ENCODE measurements at places on chromosomes 3 and 15.

DNA sequence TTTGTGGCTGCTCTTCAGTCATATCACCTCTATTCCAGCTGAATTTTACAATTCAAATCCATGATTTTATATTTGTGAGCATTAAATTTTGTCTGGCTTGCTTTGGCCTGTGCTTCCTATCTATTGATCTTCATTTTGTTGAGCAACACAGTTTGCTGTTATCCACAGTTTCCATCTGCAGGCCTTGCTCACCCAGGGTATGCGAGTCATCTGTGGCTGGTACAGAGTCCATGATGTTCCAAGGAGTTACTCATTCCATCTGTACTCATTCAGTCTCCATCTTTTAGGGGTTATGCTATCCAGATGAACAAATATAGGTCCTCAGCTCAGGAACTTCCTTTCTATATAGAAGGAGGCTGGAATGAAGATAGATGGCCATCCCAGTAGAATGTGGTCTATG lies 70.1 kb upstream of the CCK start:
- DNase-seq = no peak

DNA sequence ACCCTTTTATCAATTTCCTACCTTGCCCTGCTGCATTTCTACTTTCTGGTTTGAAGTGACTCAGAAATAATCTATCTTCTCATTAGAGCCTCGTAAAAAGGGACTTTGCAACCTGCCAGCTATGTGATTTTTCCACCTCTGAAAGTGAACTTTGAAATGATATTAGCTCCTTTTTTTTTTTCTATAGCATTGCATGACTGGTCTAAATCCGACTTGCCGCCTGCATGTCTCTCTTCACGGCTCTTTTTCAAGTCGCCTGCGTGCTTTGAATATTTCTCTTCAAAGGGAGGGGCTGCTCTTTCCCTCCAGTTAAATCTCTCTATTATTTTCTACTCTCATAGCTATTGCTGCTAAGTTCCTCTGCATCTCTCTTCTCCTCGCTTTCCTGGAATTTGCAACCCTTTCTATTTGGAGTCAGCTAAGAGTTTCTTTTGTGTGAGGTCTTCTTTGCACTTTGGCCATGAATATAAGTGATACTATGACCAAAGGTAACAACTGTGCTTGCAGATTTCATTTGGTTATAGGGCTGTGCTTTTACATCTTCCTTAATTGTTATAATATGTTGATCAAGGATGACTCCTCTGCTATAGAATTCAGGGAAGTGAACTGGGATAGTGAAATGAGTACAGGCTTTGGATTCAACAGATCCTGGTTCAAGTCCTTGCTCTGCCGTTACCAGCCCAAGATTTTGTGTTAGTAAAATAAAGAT lies 541.1 kb downstream of the AGBL1 start:
- no peak for DNase-seq

DNA sequence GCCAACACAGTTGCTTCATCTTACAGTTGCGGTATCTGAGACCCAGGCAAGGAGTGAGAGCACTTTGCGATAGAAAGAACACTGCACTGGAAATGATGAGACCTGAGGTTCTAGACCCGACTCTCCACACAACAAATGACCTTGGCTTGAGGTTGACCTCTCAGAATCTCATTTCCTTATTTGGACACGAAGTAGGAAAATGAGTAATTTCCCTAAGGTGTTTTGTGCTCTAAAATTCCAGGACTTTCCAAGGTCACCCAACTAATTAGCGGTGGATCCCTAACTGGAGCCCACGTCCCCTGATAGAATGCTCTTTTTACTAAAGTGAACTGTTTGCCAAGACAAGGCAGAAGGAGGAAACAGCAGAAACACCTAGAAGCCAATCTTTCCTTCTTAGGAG lies 26.7 kb upstream of the FBN1 start:
- no peak for DNase-seq

DNA sequence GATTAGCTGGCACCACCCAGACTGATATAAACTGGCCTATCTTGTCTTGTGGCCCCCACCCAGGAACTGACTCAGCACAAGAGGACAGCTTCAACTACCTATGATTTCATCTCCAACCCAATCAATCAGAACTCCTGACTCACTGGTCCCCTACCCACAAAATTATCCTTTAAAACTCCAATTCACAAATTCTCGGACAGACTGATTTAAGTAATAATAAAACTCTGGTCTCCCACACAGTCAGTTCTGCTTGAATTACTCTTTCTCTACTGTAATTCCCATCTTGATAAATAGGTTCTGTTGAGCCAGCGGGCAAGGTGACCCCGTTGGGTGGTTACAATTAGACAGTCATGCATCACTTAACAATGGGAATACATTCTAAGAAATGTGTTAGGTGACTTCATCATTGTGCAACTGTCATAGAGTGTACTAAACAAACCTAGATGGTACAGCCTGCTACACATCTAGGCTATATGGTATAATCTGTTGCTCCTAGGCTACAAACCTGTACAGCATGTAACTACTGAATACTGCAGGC lies 48.1 kb upstream of the MAP4 start:
- DNase-seq = no peak

DNA sequence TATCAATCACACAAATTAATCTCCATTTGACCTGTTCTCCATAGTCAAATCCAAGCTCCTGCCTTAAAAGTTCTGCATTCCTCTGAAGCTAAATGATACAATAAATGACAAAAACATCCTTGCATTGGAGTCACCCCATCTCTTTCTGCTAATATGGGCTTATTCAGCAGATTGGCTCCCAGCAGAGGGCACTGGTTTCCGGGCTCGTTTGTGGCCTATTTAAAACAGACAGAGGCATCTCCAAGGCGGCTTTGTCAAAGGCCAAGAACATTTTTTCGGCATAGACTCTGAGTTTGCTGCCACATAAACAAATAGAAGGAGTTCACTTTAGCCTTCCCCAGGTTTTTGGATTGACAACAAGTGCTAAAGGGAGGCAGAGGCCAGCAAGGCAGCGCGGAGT lies 204.4 kb upstream of the RASGRP1 start:
- no peak for DNase-seq

- DNase-seq = no peak
Measured at GRCh38 chr3:166607933-166608521, 770.8 kb upstream of the BCHE start.

DNA sequence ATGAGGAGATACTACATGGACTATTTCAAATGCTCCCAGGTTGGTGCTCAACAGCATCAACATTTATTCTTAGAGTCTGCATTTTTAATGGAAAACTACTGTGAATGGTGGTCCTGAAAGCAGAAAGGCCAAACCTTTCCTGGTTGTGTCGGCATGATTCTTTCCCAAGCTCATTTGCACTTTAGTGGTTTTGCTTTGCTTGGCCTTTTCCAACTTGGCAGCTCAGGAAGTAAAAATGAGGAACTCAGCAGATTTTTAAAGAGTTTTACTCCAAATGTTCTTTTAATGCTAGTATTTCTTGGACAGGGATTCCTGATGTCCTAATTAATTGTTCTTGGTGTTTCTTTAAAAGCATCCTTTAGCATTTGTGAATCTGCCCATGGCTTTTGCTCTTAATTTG lies 197.4 kb downstream of the SLC9A9 start:
- DNase-seq = no peak

DNA sequence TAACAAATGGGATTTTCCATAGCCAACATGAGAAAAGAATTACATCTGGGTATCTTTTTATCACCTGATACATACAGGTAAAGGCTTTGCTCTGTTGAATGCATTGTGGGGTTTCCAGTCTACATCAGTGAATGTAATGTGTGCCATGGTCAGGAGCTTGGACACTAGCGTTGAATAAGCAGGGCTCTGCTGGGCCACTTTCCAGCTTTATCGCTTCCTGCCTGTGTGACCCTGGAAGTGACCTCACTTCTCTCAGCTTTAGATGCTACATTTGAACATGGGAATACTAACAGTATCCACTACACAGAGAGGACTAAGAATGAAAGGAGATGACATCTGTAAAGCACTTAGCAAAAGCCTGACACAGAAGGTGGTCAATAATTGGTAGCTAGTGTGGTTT lies 40.1 kb downstream of the TTC23 start:
- DNase-seq = no peak

DNA sequence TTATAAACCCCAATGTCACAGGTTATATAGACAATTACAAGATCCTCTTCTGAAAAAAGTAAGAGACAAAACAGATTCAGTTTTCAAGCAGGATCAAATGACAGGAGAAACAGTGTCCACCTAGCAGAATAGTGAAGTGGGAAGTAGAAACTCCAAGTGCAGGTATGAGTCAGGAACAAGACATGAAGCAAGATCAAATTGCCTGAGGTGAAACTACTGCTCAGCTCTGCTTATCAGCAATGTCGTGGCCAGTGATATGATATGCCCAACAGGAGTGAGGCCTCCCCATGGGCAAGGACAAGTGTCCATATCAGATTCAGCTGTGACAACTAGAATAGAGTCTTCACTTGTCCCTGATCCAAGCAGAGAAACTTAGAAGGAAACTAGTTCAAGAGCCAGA lies 100.0 kb downstream of the ZMAT3 start:
- DNase-seq = no peak

Data from B cell (primary cell).